ENCODE measurements at places on chromosomes 2 and 18.

GRCh38 chr2:144959416-144959815 lies 439.5 kb upstream of the ZEB2 start:
- no peak for DNase-seq

GRCh38 chr2:215794829-215795546 lies 218.4 kb downstream of the MREG start:
- DNase-seq, result no peak

DNA sequence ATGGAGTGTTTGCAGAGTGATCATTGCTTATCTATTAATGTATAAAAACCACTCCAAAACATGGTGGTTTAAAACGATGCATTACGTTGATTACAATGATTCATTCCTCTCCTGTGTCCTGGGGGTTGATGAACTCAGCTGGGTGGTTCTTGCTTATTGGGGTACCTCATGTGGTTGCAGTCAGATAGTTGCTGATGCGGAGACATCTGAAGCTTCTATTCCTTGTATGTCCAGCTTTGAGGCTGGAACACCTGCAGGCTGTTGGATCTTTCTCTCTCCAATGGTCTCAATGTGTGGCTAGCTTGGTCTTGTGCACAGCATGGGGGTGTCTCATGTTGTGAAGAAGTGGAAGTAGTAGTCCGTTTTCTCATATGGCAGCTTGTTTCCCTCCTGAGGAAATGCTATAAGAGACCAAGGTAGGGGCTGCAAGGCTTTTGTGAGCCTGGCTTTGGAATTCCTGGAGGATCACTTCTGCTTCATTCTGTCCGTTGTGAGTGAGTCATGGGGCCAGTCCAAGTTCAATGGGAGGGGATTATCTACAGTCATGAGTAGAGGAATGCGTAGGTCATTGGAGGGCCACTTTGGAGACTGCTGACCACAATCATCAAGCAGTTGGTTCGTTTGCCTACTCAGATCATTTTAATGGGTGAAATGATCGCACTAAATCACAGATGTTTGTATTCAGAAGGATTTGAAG lies 601.0 kb downstream of the SLC4A3 start:
- no peak for DNase-seq

DNA sequence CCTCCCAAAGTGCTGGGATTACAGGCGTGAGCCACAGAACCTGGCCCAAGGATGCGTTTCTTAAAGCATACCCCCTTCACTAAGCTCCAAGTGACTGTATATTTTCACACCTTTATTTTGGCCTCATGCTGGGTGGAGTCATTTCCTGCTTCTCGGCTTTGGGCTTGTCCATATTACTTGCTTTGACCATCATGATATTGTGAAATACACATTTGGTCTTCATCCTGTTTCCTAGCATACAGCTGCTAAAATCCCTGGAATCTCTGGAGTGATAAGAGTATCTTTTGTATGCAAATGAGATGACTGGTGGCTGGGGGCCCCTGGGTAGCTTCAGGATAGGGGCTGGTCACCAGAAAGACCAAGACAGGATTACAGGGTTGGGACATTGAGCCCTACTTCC lies 17.6 kb upstream of the COLEC12 start:
- no peak for DNase-seq

DNA sequence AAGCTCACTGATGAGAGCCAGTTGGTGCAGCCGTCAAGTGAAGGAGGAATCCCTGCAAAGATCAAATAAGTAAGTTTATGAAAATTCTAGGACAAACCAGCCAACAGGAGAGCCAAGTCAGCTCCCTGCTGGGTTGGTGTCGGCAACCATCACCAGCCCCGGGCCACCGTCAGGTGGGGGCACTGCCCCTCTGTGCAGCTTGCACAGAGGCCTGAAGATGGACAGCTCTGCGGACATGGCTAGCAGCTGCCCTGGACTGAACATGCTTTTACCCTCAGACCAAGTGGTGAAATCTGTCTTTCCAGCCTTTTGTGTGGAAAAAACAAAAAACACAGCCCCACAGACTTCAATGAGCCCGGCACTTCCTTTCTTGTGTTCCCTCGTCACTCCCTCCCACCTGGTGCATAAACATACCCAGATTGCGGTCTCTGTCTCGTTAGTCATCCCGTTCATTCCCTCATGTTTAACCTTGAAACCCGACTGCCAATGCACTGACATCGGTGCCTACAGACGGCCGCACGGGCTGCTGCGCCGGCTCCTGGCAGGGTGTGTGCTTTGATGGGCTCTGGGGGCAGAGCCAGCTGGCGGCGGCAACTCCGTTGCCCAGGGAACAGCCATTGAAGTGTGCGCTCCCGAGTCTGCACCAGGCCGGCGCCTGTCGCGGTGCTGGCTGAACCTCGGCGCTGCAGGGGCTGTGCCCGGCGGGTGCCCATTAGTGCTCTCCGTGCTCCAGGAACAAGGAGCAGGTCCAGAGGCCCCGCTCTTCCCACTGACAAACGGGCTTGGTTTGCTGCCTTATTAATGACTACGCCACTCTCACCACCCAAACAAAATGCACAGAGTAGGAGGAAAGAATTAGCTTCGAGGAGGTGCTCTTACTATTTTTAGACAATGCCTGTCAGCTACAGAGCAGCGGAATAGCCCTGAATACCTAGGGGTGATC lies 95.3 kb downstream of the EIPR1 start:
- DNase-seq, result no peak

GRCh38 chr2:97706112-97706511 lies 7.3 kb upstream of the ZAP70 start:
- DNase-seq, result no peak
